ENCODE measurements at places on chromosomes 1 and 21. TPM values are rescaled to one million over a fixed set of nuclear protein-coding genes. Genes with fewer than 3 reads are reported as not detected.

The SIM2 gene
- 18.5 TPM for total RNA-seq

The CD53 gene
- total RNA-seq = not detected

The LRRC3 gene
- total RNA-seq = 0.35 TPM

The KANK4 gene
- 2.0 TPM for total RNA-seq

DNA sequence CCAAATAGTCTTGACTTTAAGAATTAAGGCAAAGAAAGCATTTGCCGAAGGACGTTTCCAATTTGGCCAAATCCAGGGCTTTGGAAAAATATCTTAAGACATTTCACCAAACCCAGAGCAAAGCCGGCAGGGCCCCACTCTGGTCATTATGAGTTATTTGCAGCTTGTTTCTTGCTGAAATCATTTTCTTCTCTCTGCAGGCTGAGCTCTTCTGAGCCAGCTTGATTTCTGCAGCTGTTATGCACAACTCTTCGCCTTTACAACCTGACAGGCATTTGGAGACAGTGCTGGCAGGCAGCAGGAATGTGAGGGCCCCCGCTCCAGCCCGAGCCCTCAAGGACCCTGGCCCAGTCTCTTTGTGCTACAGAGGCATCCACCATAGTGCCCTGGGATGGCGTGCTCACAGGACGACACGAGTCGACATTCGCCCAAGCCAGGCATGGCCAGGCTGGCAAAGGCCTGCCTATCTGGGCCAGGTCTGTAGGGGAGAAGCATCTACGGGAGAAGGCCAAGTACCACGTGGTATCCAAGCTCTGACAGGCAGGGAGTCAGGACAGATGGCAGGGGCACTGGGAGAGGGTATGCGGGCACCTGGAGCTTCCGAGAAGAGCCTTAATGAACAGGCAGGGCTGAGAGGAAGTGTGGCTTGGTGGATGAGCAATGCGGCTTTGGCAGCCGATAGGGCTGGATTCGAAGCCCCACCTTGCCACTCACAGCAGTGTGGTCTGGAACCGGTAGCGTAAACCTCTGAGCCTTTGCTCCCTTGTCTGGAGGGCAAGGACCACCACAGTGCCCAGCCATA, 32.3 kb downstream of the SYF2 start:
- no peaks in the 10 kb centered on the region for H3K4me1 ChIP-seq
- 0 out of 2 replicates have a peak, but pooled peaks cover 3% of the 10 kb centered on the region for H3K27me3 ChIP-seq
- no peak overlapping the region for H3K27ac ChIP-seq
- no peaks in the 10 kb centered on the region for H3K36me3 ChIP-seq
- no peak for DNase-seq

- H3K27ac ChIP-seq = no peak overlapping the region
- H3K36me3 ChIP-seq = no peaks in the 10 kb centered on the region
- H3K4me1 ChIP-seq = no peaks in the 10 kb centered on the region
- no peak overlapping the region for H3K4me3 ChIP-seq
- H3K27me3 ChIP-seq = no peaks in the 10 kb centered on the region
These were observed 6.9 kb downstream of the FMO2 start for GRCh38 chr1:171191992-171192391.

- no peak for DNase-seq
- H3K27ac ChIP-seq = no peak overlapping the region
These were observed 33.1 kb upstream of the CEP350 start for GRCh38 chr1:179921472-179921871.

- no peak for DNase-seq
- peaks cover under 1% of the 10 kb centered on the region for H3K4me1 ChIP-seq
- H3K27me3 ChIP-seq = no peaks in the 10 kb centered on the region
- no peak overlapping the region for H3K27ac ChIP-seq
These were observed 20.4 kb upstream of the UBXN10 start for GRCh38 chr1:20165522-20165951.

DNA sequence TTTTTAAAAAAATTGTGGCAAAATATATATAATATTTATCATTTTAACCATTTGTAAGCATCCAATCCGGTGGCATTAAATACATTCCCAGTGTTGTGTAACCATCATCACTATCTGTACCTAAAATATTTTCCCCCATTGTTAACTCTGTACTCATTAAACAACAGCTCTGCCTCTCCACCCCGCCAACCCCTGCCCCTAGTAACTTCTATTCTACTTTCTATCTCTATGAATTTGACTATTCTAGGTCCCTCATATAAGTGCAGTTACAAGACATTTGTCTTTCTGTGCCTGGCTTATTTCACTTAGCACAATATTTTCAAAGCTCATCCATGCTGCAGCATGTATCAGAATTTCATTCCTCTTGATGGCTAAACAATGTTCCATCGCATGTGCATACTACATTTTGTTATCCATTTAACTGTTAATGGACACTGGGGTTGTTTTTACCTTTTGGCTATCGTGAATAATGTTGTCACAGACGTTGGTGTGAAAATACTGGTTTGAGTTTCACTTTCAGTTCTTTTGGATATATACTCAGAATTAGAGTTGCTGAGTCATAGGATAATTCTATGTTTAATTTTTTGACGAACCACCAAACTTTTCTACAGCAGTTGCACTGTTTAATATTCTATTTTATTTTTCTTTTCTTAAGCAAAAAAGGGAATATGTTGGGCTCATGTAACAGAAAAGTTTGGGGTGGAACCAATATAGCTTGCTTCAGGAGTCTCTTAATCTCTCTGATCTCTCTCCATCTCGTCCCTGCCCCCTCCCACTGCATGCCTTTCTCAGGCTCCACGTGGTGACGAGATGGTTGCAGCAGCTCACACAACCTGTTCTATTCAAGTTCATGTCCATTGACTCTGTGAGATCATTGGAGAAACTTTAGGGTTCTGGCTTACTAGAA, 25.2 kb upstream of the RCAN1 start:
- H3K4me1 ChIP-seq = no peaks in the 10 kb centered on the region
- H3K4me3 ChIP-seq = no peak overlapping the region
- H3K36me3 ChIP-seq = no peaks in the 10 kb centered on the region

- DNase-seq = no peak
- H3K27me3 ChIP-seq = no peaks in the 10 kb centered on the region
- H3K36me3 ChIP-seq = no peaks in the 10 kb centered on the region
- no peaks in the 10 kb centered on the region for H3K4me1 ChIP-seq
- H3K27ac ChIP-seq = no peak overlapping the region
These were observed 12.6 kb downstream of the PYCR2 start for GRCh38 chr1:225911191-225912130.

GRCh38 chr1:41286992-41287391, 44.9 kb upstream of the SCMH1 start:
- DNase-seq = no peak
- H3K36me3 ChIP-seq = no peaks in the 10 kb centered on the region
- no peak overlapping the region for H3K27ac ChIP-seq
- H3K4me3 ChIP-seq = no peak overlapping the region
- no peaks in the 10 kb centered on the region for H3K4me1 ChIP-seq
- H3K27me3 ChIP-seq = peaks cover 22% of the 10 kb centered on the region

All from PC-9 (cell line).